Esophagus squamous epithelium (tissue), 5 donors: ENCODE measurements at places on chromosomes 12 and 14. TPM values are rescaled to one million over a fixed set of nuclear protein-coding genes. Genes with fewer than 3 reads are reported as not detected.

Gene CNTN1
- total RNA-seq = 15.7 TPM

Gene EML1
- 22.9 TPM for total RNA-seq

Gene HPD
- total RNA-seq = not detected

Gene ANAPC5
- total RNA-seq = 116 TPM

Gene SERPINA10
- total RNA-seq = not detected

Gene MPHOSPH9
- 22.9 TPM for total RNA-seq

Gene CLEC6A
- total RNA-seq = not detected

Gene MGST1
- 205 TPM for total RNA-seq

Gene TMEM121
- total RNA-seq = 0.61 TPM

Gene PRB2
- not detected for total RNA-seq

Gene HHIPL1
- total RNA-seq = 0.59 TPM

Gene NRDE2
- total RNA-seq = 10.6 TPM

Gene CLEC14A
- total RNA-seq = 5.9 TPM

Gene NPFF
- total RNA-seq = not detected

Gene CCER1
- total RNA-seq = not detected

Gene TSPAN31
- 40.1 TPM for total RNA-seq

Gene HOXC4
- total RNA-seq = 1.5 TPM

Gene IAPP
- not detected for total RNA-seq

Gene STAC3
- total RNA-seq = 0.95 TPM

Gene FZD10
- total RNA-seq = 7.2 TPM

Gene STAB2
- not detected for total RNA-seq

Gene NTF3
- 1.5 TPM for total RNA-seq

Gene RFX4
- not detected for total RNA-seq

Gene CDK4
- total RNA-seq = 42.8 TPM

Gene CIROP
- not detected for total RNA-seq

Gene NACA
- total RNA-seq = 1,907 TPM

Gene GCN1
- 117 TPM for total RNA-seq

Gene C2CD5
- 12.2 TPM for total RNA-seq

Gene FIGNL2
- 0.19 TPM for total RNA-seq

Gene GNB3
- not detected for total RNA-seq

Gene KRT2
- total RNA-seq = not detected

Gene TMEM132C
- total RNA-seq = 7.6 TPM

Gene AICDA
- not detected for total RNA-seq

Gene PROX2
- total RNA-seq = not detected

Gene HOXC5
- 1.1 TPM for total RNA-seq

Gene PMCH
- not detected for total RNA-seq
